ENCODE measurements at places on chromosomes 3 and 15. TPM values are rescaled to one million over a fixed set of nuclear protein-coding genes. Genes with fewer than 3 reads are reported as not detected.

GRCh38 chr3:67048067-67048714, 50.1 kb downstream of the KBTBD8 start:
- H3K4me1 ChIP-seq, result no peaks in the 10 kb centered on the region
- no peaks in the 10 kb centered on the region for H3K27me3 ChIP-seq
- DNase-seq, result no peak

GRCh38 chr3:64385277-64385676, 160.0 kb upstream of the PRICKLE2 start:
- no peak overlapping the region for H3K27ac ChIP-seq
- no peak overlapping the region for H3K4me3 ChIP-seq
- peaks cover 5% of the 10 kb centered on the region for H3K4me1 ChIP-seq

The CCR9 gene
- not detected for total RNA-seq

The MUC4 gene
- total RNA-seq, result 0.21 TPM

DNA sequence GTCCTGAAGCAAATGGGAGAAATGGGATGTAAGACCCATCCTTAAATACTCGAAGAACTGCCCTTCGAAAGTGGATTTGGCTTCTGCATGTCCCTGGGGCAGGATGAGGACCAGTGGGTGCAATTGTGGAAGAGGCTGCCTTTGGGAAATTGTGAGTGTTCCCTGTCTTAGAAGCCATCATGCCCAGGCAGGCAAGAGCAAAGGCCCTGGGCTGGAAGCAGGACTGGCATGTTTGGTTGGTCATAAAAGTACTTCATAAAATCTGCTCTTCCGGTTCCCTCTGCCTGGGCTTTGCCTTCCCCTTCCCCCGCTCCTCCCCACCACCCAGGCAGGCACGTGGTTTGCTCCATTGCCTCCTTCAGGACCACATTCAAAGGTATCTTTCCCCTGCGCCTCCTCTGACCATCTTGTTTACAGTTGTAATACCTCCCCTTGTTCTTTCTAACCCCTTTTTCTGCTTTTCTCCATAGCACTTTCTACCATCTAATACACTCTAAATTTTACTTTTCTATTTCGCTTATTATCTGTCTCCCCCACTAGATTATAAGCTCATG, 8.3 kb downstream of the MINAR1 start:
- no peak overlapping the region for H3K4me3 ChIP-seq
- no peak overlapping the region for H3K27ac ChIP-seq
- H3K27me3 ChIP-seq, result no peaks in the 10 kb centered on the region
- no peak for DNase-seq

GRCh38 chr3:127987309-127987995, 64.8 kb upstream of the SEC61A1 start:
- DNase-seq, result no peak
- H3K4me3 ChIP-seq, result no peak overlapping the region
- H3K27me3 ChIP-seq, result no peaks in the 10 kb centered on the region
- no peaks in the 10 kb centered on the region for H3K36me3 ChIP-seq

The DGKG gene
- total RNA-seq, result 0.81 TPM

- no peak for DNase-seq
- no peak overlapping the region for H3K27ac ChIP-seq
- no peaks in the 10 kb centered on the region for H3K4me1 ChIP-seq
- H3K4me3 ChIP-seq, result no peak overlapping the region
- H3K27me3 ChIP-seq, result no peaks in the 10 kb centered on the region
- no peaks in the 10 kb centered on the region for H3K36me3 ChIP-seq
Observed at GRCh38 chr3:160981217-160981938, 123.8 kb downstream of the B3GALNT1 start.

The COX5A gene
- 318 TPM for total RNA-seq

The HYAL1 gene
- total RNA-seq, result 2.3 TPM

The CCK gene
- not detected for total RNA-seq

The EXD1 gene
- total RNA-seq, result not detected

The MOBP gene
- 0.27 TPM for total RNA-seq

- no peaks in the 10 kb centered on the region for H3K4me1 ChIP-seq
- H3K27ac ChIP-seq, result no peak overlapping the region
- no peaks in the 10 kb centered on the region for H3K27me3 ChIP-seq
- no peaks in the 10 kb centered on the region for H3K36me3 ChIP-seq
Observed at GRCh38 chr3:98977520-98977919, 76.0 kb upstream of the DCBLD2 start.

- no peak for DNase-seq
- H3K4me1 ChIP-seq, result peaks cover 15% of the 10 kb centered on the region
- H3K27me3 ChIP-seq, result no peaks in the 10 kb centered on the region
- H3K4me3 ChIP-seq, result peak overlapping the region; percentile 41
- H3K36me3 ChIP-seq, result no peaks in the 10 kb centered on the region
Observed at GRCh38 chr15:65066635-65067316, 1.0 kb downstream of the RASL12 start.

GRCh38 chr15:57216288-57216687, 160.0 kb upstream of the CGNL1 start:
- H3K4me1 ChIP-seq, result peaks cover 4% of the 10 kb centered on the region
- no peak overlapping the region for H3K27ac ChIP-seq
- DNase-seq, result no peak
- no peak overlapping the region for H3K4me3 ChIP-seq
- no peaks in the 10 kb centered on the region for H3K27me3 ChIP-seq

The MST1R gene
- total RNA-seq, result 13.6 TPM

GRCh38 chr3:44120721-44121582, 120.7 kb upstream of the TOPAZ1 start:
- H3K36me3 ChIP-seq, result no peaks in the 10 kb centered on the region
- no peaks in the 10 kb centered on the region for H3K27me3 ChIP-seq
- no peak overlapping the region for H3K27ac ChIP-seq
- DNase-seq, result no peak

GRCh38 chr15:84003791-84004503, 231.6 kb upstream of the GOLGA6L4 start:
- H3K4me3 ChIP-seq, result no peak overlapping the region
- peaks cover 4% of the 10 kb centered on the region for H3K4me1 ChIP-seq
- no peak for DNase-seq
- no peaks in the 10 kb centered on the region for H3K36me3 ChIP-seq
- no peak overlapping the region for H3K27ac ChIP-seq
- H3K27me3 ChIP-seq, result no peaks in the 10 kb centered on the region

The SLC6A11 gene
- not detected for total RNA-seq

The DUOXA2 gene
- total RNA-seq, result 1.6 TPM

DNA sequence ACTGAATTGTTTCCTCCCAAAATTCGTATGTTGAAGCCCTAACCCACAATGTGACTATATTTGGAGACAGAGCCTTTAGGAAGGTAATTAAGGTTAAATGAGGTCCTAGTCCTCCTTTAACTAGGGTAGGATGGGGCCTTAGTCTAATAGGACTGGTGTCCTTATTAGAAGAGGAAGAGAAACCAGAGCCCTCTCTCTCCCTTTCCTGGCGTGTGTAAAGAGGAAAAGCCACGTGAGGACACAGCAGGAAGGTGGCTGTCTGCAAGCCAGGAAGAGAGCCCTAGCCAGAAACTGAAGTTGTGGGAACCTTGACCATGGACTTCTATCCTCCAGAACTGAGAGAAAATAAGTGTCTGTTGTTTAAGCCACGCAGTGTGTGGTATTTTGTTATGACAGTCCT, 94.3 kb downstream of the OXNAD1 start:
- H3K27me3 ChIP-seq, result no peaks in the 10 kb centered on the region
- H3K4me3 ChIP-seq, result no peak overlapping the region
- DNase-seq, result no peak
- no peaks in the 10 kb centered on the region for H3K4me1 ChIP-seq
- no peaks in the 10 kb centered on the region for H3K36me3 ChIP-seq

DNA sequence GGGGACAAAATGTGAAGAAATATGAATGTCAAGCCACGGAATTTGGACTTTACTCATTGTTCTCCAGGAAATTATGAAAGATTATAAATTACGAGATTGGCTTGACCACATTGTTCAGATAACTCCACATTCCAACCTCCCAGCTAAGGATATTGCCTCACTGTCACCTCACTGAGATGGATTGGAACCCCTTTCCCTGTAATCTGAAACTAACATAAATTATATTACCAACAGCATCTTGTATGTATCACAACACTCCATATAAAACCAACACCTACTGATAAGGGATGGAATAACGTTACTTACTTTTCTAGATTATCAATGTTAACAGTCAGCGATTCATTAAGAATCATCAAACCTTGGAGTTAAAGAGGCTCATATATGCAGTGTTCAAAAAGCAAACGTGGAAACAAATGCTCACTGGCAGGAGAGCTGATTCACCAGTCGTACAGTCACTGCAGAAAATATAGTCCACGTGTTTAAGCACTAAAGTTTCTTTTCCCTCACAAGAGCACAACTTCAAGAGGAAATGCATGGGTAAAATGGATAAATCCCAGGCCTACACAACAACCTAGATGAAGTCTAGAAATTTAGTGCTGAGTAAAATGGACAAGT, 451.5 kb downstream of the FGF12 start:
- peaks cover 11% of the 10 kb centered on the region for H3K4me1 ChIP-seq
- H3K27me3 ChIP-seq, result no peaks in the 10 kb centered on the region
- DNase-seq, result no peak
- H3K27ac ChIP-seq, result no peak overlapping the region
- H3K4me3 ChIP-seq, result no peak overlapping the region
- H3K36me3 ChIP-seq, result no peaks in the 10 kb centered on the region

The PSTPIP1 gene
- total RNA-seq, result not detected

- H3K27ac ChIP-seq, result no peak overlapping the region
- H3K4me3 ChIP-seq, result no peak overlapping the region
- DNase-seq, result no peak
- no peaks in the 10 kb centered on the region for H3K27me3 ChIP-seq
Observed at GRCh38 chr3:75272691-75273090, 391.4 kb upstream of the FRG2C start.

The CELF6 gene
- not detected for total RNA-seq

The DLL4 gene
- 3.4 TPM for total RNA-seq

DNA sequence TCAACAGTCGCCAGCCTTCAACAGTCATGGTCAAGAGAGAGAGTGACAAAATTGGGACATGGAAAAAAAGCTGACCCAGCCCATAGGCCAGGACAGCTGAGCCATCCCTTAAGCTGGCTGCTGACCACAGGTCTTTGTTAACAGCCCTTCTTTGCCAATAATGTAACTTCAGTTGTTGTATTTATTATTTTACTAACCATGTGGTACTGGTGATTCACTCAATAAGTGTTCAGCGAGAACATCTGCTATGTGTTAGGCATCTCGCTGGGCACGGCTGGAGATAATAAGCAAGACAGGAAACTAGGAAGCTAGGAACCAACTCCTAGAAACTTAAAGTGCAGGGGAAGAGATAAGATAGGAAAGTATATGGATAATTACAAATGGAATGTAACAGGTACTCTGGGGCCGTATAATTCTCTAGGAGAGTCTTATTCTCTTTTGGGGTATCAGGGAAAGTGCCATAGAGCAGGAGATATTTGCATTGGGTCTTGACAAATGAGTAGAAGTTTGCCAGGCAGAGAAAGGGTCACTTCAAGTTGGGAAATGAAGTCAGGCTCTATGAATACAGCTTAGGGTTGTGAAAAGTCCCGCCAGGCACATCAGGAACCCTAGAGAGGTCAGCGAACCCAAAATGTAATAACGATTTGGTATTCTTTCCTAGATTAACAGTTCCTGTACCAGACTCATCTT, 84.0 kb upstream of the TRA2B start:
- H3K4me3 ChIP-seq, result no peak overlapping the region
- H3K36me3 ChIP-seq, result no peaks in the 10 kb centered on the region
- H3K4me1 ChIP-seq, result no peaks in the 10 kb centered on the region
- no peak for DNase-seq
- H3K27ac ChIP-seq, result no peak overlapping the region
- no peaks in the 10 kb centered on the region for H3K27me3 ChIP-seq

DNA sequence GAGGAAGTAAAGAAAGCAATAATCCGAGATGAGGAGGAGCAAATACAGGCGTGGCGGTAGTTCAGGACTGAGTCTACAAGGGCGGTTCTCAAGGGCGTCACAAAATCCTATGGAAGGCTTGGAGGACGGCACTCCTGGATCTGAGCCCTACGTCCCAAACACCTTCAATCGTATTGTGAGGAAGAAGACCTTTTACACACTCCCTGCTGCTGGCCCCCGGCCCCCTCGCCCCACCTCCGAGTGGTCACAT, 747 bp downstream of the PLD1 start:
- H3K4me1 ChIP-seq, result peaks cover 37% of the 10 kb centered on the region
- H3K36me3 ChIP-seq, result no peaks in the 10 kb centered on the region
- H3K27me3 ChIP-seq, result no peaks in the 10 kb centered on the region
- H3K27ac ChIP-seq, result peak overlapping the region; percentile 83
- DNase-seq, result peak; percentile 60

DNA sequence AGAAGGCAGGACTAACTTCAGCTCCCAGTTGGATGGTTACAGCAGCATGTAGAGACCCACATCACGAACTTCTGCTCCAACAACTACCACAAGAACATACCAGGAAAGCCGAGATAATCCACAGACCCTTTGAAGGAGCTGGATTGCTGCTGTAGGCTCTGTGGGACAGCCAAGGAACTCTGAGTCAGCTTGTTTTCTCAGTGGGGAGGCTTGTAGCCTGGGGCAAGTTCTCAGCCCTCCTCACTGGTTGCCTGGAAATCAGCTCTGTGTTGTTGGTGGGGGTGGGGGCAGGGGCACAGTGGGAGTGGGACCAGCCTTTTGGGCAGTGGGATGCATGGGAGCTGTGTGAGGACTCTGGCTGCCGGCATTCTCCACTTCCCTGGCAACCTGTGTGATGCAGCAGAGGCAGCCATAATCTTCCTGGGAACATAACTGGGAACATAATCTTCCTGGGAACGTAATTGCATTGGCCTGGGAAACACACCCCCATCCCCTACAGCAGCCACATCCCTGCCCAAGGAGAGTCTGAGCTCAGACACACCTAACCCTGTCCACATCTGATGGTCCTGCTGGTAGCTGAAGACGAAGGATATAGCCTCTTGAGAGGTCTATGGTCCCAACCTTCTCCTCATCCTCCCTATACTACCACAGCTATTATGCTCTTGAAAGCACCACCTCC, 153.1 kb downstream of the PEAK1 start:
- DNase-seq, result no peak
- no peaks in the 10 kb centered on the region for H3K36me3 ChIP-seq
- H3K4me3 ChIP-seq, result no peak overlapping the region
- no peak overlapping the region for H3K27ac ChIP-seq
- no peaks in the 10 kb centered on the region for H3K27me3 ChIP-seq

GRCh38 chr3:39763390-39763789, 46.0 kb upstream of the MYRIP start:
- H3K36me3 ChIP-seq, result no peaks in the 10 kb centered on the region
- DNase-seq, result no peak
- no peaks in the 10 kb centered on the region for H3K4me1 ChIP-seq
- H3K27me3 ChIP-seq, result no peaks in the 10 kb centered on the region

The TPRG1 gene
- 1.5 TPM for total RNA-seq

DNA sequence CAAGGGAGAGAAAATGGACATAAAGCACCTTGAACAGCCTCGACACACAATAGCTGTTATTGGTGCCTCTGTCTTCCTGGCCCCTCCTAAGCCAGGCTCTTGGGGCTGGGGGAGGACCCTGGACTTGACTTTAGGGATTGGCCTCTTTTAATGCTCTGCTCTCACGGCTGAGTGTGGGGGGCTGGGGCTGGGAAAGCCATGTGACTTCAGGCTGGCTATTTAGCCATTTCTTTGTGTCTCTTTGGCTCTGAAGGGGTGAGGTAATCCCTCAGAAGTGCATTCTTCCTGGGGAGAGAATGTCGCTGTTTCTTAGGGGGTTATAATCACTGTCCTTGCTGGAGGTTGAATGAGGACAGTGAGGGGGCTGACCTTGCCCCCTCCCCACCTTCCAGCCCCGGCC, 26.2 kb downstream of the MAGEF1 start:
- H3K27me3 ChIP-seq, result no peaks in the 10 kb centered on the region
- no peaks in the 10 kb centered on the region for H3K4me1 ChIP-seq
- H3K36me3 ChIP-seq, result no peaks in the 10 kb centered on the region
- H3K4me3 ChIP-seq, result no peak overlapping the region
- DNase-seq, result no peak
